Osteoblast (primary cell): ENCODE measurements at places on chromosomes 7 and 10.

DNA sequence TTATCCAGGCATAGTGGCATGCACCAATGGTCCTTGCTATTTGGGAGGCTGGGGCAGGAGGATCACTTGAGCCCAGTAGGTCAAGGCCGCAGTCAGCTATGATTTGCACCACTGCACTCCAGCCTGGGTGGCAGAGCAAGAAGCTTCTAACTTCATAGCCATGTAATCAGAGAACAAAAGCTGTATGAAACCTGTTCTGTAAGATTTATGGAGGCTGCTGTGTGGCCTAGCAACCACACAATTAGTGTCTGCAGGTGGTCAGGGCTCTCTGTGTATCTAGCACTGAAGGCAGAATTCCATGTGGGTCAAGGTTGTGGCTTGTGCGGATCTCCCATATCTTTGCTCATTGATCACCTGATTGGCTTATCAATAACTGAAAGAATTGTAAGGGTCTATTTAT, 221.5 kb upstream of the FOXK1 start:
- no peak for DNase-seq

DNA sequence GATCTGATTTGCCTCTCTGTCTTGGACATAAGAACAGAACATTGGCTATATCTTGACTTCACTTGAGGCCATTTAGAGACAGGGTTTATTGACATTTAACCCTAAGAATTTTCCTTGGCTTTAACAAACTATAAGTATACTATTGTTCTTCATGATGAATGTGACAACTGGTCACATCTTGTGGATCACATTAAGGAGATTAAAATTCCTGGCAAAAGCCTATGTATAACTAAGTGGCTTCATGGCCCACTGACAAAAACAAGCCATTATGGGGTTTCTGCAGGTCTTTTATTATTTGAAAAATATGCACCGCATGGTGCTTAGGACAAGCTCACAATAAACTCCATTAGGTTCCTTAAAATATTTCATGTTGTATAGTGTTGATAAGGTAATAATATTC, 54.8 kb downstream of the THNSL1 start:
- no peak for DNase-seq

DNA sequence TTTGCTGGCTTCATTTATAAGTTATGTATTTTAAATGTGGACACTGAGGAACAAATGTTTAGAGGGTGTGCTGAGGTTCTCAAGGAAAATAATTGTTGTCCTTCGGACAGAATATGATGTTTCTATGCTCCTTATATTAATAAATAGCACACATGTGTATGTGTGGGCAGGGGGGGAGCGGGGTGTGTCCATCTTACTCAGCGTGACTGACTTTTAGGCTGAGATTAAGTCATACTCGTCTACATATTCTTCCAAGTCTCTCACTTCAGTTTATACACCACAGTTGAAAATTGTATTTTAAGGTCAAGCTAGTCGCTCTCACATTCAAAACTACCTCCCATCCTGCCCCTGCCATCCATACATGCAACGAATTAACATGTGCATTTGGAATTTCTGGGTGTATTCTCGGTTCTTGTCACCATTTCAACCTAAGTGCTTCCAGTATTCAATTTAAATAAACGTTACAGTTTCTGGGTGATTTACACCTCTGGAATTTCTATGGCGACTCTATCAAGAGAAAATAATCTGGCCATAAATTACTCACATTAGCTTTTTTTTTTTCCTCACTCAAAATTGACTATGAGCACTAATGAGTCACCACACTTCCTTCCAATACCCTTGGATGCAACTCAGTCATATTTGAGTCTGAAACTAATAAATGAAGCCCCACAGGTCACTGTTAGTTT, 3.3 kb downstream of the PCDH15 start:
- no peak for DNase-seq

DNA sequence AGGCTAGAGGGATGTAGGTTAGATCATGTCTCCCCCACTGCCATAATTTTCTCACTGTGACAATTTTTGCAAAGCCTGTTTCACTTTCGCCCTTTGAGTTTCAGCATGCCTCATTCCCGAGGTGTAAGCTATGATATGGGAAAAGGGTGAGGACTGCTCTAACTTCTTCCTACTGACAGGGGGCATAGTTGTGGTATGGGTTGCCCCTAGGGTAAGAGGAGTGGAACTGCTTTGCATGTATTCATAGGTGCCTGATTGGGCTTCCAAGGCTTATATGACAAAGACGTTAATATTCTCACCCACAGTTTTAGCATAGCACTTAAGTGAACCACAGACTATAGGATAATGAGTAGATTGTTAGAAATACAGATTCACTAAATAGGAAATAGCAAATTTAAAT, 148.7 kb downstream of the BBS9 start:
- DNase-seq = no peak

GRCh38 chr7:117127585-117128168, 174.4 kb downstream of the ST7 start:
- no peak for DNase-seq

- DNase-seq = no peak
Observed at GRCh38 chr10:87677595-87677994, 17.9 kb downstream of the PAPSS2 start.

- peak; percentile 80 for DNase-seq
Observed at GRCh38 chr7:120273476-120273975, 551 bp downstream of the KCND2 start.

DNA sequence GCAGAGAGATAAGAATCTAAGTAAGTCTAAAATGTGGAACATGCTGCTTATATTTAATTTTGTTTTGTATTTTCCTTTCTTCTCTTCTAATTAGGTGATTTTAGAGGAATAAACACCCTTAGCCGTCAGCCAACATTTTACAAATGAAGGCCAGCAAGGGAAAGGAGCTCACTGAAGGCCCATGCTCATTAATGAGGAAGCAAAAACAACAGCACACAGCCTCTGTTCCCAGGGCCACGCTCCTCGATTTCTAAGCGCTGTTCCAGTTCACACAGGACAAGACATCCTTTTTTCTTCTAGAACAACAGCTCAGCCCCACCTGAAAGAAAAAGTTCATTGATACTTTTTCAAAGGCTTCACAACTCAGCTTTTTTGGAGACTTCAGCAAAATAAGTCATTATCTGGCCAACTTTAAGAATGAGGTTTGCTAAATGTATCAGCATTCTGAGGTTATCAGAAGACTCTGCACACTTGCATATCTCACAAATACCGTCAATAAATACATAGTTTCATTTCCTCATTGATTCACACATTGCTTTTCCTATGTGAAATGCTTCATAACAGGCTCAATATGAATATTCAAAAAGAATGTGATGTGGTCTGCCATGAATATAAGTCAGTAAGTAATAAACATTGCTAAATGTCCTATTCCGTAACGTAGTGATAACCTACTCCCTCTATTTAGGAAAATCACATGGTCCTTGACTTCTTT, 34.8 kb upstream of the SFMBT2 start:
- DNase-seq = no peak

DNA sequence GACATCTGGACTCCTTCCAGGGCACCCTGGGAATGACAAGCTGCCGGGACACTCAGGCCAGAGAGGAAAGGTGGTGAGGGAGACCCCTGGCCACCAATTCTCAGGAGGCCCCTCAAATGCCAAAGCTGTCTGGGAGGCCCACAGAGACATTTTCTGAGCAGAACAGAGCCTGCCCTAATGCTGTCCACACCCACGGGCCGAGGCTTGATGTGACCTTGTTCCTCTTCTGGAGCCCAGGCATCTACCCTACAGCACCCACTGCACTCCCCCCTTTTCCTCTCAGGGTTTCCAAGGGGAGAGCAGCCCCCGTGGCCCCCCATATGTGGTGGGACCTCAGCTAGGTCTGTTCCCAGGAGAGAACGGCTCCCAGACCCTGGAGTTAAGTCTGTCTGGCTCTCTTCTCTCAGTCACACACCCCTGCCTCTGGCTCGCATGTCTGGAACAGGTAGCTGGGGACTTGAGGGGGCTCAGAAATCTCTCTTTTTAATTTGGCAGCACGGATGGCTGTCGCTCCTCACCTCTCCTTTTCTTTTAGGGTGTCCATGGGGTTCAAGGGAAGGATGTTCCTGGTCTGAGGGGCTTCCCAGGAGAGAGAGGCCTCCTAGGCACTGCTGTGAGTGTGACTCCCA, 16.8 kb upstream of the VOPP1 start:
- peak; percentile 3 for DNase-seq

DNA sequence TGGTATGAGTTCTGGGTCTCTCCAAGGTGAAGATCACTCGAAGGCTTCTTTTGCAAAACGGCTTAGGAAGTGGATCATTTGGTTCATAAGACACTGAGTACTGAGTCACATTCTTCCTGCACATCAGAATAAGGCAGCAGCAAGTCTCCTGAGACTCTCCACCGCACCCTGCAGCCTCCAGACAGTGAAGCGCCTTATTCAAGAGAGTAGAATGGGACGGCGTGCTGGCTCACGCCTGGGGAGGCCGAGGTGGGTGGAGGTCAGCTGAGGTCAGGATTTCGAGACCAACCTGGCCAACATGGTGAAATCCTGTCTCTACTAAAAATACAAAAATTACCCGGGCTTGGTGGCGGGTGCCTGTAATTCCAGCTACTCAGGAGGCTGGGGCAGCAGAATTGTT, 70.3 kb downstream of the C10orf143 start:
- DNase-seq = peak; percentile 79

- peak; percentile 23 for DNase-seq
Observed at GRCh38 chr10:4475827-4476490, 350.0 kb upstream of the AKR1E2 start.

DNA sequence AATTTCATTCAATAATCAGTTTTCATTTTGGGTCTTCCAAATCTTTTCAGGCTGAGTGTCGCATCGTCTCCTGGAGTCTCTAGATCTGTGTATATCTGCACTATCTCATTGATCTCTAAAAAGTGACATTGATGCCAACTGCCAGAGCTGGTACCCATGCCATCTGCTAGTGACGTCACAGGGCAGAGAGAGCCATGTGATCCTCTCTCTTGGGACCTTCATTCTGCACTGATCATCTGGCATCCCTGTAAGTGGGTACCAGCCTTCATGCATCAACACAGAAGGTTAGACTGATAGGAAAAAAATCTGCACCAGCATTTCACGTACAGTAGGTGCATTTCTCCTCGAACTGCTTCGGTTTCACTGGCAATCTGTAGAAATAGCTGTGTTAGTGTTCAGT, at the start of gene NEUROD6:
Gene NEUROD6, minus strand, starts transcription at position 124 of the 400 bp plus-strand sequence. CDS start 1,458 bp downstream, outside the sequence.
- no peak for DNase-seq

GRCh38 chr10:95395947-95396449, 105.2 kb upstream of the PDLIM1 start:
- no peak for DNase-seq

- no peak for DNase-seq
Observed at GRCh38 chr10:86060386-86061277, 306.0 kb downstream of the GRID1 start.

GRCh38 chr10:65341323-65341925, 1584.4 kb upstream of the LRRTM3 start:
- DNase-seq = no peak

DNA sequence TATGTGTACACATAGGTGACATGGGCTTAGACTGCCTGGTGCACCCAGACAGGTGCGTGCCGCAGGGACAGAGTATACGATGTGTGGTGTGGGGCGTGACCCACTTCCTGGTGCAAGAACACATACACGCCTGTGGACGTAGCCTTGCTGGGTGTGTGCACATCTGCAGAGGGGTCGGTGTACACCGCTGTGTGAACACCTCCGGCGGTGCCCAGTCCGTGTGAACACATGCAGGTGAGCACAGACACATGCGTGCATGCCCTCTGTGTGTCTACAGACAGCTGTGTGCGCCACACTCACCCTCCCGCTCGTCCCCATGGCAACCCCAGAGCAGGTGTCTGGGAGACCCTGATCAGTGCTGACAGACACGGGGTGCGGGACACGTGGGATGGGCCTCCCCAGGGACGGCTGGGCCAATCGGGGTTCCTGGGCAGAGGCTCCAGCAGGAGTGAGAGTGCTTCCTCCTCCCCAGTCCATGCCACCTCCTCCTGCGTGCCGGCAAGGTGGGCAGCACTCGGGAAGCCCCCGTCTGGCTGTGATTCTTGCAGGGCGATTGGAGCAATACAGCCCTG, 23.4 kb downstream of the ELFN1 start:
- DNase-seq = no peak

- no peak for DNase-seq
Observed at GRCh38 chr7:158996214-158997109, 140.1 kb downstream of the DYNC2I1 start.

- DNase-seq = no peak
Observed at GRCh38 chr10:8040651-8041050, 13.8 kb upstream of the GATA3 start.

DNA sequence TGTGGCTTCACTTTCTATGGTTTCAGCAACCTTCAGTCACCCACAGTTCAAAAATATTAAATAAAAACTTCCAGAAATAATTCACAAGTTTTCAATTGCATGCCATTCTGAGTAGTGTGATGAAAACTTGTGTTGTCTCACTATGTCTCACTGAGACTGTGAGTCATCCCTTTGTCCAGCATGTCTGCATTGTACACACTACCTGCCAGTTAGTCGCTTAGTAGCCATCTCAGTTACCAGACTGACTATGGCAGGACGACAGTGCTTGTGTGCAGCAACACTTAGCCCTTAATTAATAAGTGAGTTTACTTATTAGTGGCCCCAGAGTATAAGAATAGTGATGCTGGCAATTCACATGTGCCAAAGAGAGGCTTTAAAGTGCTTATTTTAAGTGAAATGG, 22.5 kb downstream of the CCDC186 start:
- DNase-seq = peak; percentile 54

- no peak for DNase-seq
Observed at GRCh38 chr7:43038254-43038653, 74.2 kb upstream of the HECW1 start.

- DNase-seq = no peak
Observed at GRCh38 chr7:41399171-41399570, 303.7 kb downstream of the INHBA start.

DNA sequence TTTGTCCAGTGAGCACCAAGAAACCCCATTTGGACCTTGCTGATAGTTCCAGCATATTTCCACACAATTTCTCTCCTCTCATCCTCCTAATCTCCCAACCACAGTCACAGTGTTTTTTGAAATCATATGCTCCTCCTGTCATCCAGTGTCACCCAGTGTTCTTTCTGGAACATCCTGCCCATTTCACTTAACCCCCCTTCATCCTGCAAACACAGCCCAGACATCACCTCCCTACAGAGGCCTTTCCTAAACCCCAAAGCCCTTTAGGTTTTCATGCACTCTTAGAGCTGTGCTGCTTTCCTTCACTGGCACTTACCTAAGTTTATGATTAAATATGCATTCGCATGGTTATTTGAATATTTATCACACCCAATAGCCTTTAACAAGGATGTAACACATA, 1158.0 kb upstream of the C7orf33 start:
- no peak for DNase-seq

DNA sequence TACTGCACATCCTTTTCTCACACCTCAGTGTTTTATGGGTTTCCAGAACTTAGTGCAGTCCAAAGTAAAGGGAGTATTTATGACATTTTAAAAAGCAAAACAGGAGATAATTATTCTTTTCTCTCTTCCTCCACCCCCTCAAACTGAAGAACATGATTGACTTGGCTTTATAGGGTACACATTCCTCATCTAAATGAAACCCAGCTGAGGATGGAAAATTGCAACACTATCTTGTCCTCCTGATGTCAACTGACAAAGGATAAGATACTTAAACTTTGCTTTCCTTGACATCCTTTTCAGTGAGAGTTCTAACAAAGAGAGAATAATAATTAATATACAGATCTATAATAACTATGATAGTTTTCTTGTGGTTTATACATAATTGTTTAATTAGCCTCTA, 299.1 kb downstream of the BBS9 start:
- no peak for DNase-seq
